ENCODE measurements at places on chromosomes 4 and X.

- no peak for DNase-seq
These were observed 553.3 kb upstream of the KLHL4 start for GRCh38 chrX:86964321-86964720.

DNA sequence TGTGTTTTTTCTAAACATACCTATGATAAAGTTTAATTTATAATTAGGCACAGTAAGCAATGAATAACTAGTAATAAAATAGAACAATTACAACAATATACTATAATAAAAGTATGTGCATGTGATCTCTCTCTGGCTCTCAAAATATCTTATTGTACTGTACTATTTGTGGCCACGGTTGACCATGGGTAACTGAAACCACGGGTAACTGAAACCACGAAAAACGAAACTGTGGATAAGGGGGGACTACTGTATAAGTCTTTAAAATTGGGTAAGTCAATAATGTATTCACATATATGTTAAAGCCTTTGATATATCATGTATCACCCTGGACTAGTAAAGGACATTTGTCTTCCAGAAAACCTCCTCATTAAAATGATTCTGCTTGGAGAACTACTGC lies 20.0 kb downstream of the TMEM154 start:
- DNase-seq: no peak

GRCh38 chr4:15040916-15041463 lies 38.7 kb downstream of the CPEB2 start:
- DNase-seq: no peak

GRCh38 chr4:17667653-17668201 lies 53.3 kb downstream of the MED28 start:
- DNase-seq: no peak

DNA sequence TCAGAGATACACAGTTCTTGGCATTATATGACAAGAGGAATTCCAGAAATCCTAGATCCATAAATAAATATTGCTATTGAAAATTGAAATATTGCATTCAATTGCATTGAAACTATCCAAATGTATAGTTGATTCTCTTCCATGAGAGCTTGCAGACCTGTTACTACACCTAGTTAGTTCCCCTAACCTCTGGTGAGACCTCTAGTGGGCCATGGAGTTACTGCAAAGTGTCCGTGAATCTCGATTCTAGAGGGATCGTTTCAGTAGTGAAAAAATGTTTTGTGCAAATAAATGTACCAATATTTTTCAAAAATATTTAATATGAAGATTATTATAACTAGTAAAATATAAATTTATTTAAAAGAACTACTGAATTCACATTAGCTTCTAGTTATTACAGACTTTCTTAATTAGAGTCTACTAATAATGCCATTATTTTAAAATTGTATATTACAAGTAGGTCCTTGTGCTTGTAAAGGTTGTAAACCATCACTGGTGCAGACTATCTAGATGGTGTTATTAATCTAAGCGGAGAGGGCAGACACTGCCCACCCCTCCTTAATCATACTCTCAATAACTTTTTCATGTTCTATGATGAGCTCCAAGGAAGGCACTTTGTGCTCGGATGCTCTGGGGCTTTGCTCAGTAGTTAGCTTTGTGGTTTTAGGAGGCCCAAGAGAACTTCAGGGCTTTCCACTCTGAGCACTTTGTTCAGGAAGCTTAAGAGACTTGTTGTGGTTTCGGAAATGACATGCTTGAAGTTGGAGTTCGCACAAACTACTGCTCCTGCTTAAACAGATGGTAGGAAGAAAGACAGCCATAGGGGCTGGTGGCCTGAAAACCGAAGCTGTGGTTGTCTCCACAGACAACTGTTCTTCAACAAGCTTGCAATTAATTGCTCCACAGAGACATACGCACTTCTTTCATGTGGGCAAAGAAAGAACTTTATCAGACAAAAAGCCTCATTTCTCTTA lies 42.8 kb downstream of the IL21 start:
- peak; percentile 78 for DNase-seq

DNA sequence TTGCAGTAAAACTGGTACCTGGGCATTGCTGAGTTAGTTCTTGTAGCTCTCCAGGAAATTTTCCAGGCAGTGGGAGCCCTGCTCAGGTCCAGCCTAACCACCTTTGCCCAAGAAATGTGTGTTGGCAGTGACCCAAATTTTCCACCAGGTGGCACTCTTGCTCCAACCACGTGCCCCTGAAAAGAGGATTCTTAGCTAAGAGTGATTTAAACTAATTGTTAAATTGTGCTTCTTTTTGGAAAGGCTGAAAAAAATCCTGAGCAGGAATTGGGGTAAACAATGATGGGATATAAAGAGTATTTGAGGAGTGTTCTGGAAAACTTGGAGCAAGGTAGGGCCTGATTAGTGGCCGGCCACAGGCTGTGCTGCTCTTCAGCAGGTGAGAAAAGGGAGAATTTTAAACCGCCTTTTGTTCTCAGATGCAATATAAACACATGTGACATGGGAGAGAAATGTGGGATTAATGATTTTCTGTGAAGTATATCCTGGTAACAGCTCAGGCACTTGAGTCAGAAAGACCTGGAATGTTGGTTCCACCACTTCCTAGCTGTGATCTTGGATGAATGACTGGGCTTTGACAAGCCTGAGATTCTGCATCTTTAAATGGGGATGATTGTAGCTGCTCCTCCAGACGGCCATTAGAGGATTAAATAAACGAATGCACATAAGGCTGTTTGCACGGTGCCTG lies 219.6 kb downstream of the PTTG2 start:
- DNase-seq: peak; percentile 82

DNA sequence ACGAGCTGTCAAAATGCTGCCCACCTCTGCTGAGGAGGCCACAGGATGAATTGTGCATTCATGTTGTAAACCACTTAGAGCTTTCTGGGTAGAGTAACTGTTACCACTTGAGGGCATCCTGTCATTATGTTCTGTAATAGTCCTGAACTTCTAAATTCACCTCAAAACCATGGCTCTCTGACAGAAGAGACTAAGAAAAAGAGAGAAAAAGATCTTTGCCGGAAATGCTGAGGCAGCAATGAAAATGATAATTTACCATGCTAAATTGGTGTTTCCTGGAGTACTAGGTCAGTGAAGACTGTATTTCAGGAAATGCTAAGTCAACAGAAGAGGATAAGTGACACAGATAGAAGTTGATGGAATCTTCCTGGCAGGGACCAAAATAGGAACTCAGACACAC lies 942.3 kb upstream of the SLIT2 start:
- DNase-seq: no peak

- no peak for DNase-seq
These were observed 3.5 kb downstream of the GNRHR start for GRCh38 chr4:67750691-67751090.

DNA sequence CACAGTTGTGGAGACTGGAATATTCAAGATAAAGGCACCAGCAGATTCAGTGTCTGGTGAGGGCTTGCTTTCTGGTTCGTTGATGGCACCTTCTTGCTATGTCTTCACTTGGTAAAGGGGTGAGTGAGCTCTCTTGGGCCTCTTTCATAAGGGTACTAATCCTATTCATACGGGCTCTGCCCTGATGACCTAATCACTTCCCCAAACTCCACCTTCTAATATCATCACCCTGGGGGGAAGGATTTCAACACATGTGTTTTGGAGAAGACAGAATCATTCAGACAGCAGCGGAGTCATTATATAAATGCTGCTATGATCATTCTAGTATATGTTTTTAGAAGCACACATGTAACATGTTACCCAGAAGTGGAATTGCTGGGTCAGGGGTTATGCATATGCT lies 295.3 kb upstream of the CTSO start:
- no peak for DNase-seq

DNA sequence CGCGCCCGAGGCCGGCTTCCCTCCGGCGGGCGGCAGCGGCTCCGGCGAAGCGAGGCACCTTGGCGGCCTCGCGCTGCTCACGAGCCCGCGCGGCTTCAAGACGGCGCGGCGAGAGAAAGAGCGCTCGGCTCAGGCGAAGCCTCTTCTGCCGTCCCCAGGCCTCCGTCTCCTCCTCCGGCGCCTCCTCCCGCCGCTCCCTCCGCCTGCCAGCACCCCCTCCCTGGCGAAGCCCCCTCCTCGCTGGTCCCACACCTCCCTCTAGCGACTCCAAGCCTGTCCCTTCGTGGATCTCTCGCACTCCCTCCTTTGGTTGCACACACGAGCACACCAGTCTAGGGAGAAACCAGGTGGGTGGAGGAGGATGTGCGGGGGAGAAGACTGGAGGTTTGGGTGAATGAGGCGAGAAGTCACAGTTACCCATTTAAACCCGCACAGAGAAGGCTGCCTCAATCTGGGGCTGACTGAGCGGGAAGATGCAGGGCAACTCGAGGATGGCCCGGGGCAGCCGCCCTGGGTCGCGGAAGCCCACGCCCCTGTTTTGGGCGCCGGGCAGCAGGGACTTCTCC lies at the start of gene CAMK2D:
CAMK2D (minus strand) TSS at position 119 of the 566 bp plus-strand sequence. CDS start 670 bp downstream, outside the sequence.
- peak; percentile 83 for DNase-seq

DNA sequence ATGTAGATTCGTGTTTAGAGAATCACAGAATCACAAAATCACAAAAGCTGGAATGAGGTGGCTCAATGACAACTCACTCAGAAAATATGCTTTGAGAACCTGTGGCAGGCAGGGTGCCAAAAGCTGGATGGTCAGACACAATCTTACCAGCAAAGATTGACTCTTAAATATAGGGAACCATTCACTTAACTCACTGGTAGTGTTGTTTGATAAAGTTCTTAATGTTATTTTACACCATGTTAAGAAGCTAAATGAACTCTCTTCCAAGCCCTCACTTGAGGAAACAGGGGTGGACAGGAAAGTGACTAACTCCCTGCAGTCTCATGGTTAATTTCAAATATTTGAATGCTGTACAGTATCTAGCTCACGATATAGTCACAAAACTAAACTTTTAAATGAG lies 5.7 kb upstream of the SCOC start:
- no peak for DNase-seq

DNA sequence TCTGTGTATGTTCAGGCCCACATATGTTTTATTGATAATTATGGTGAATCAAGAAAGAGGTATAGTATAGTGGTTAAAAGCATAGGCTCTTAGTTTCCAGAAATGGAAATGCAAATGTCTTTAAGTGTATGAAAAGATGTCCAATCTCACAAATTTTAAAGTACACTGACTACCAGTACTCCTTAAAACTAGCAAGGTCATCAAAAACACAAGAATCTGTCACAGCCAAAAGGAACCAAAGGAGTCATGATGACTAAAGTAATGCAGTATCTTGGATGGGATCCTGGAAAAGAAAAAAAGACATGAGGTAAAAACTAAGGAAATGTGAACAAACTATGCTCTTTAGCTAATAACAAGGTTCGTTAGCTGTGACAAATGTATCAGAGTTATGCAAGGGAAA lies 661 bp upstream of the RBM41 start:
- no peak for DNase-seq

- no peak for DNase-seq
These were observed 137.2 kb upstream of the ARHGEF9 start for GRCh38 chrX:63922221-63922620.

DNA sequence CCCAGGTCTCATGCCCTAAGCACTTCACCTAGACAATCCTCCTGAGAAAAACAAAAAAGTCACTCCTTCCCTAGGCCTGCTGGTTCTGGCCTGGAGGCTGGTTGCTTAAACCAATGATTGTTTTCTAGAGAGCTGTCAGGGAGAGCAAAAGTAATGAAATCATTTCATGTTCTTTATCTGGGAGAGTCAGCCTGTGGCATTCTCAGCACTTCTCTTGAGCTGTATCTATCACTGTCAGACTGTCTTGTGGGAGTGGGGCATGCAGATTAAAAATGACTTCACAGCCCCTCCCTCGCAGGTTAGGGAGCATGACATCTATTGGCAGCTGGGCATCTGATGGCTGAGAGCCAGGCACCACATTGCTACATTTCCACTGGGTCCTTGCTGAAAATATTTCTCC lies 20.4 kb upstream of the TMEM154 start:
- no peak for DNase-seq

- DNase-seq: no peak
These were observed 674.3 kb upstream of the AMOT start for GRCh38 chrX:113514906-113515305.

GRCh38 chrX:129780441-129781105 lies 824 bp downstream of the SASH3 start:
- DNase-seq: no peak

DNA sequence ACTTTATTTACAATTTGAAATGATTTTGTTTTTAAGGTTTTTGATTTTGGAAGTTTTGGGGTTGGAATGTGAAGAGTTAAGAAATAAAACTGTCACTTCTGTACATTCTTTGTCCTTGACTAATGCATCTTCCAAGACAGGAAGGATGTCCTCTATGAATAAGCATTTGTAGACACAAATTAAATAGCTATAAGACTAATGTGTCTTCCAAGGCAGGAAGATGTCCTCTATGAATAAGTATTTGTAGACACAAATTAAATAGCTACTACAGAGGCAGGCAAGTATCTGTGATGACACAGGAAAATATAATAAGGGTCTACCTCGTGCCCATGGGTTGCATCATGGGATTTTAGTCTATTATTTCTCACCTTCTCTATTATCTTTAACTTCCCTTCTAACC lies 14.5 kb downstream of the PRSS48 start:
- DNase-seq: no peak

GRCh38 chr4:44186096-44186849 lies 262.3 kb downstream of the KCTD8 start:
- no peak for DNase-seq

GRCh38 chr4:152138451-152138850 lies 377.6 kb upstream of the GATB start:
- no peak for DNase-seq

DNA sequence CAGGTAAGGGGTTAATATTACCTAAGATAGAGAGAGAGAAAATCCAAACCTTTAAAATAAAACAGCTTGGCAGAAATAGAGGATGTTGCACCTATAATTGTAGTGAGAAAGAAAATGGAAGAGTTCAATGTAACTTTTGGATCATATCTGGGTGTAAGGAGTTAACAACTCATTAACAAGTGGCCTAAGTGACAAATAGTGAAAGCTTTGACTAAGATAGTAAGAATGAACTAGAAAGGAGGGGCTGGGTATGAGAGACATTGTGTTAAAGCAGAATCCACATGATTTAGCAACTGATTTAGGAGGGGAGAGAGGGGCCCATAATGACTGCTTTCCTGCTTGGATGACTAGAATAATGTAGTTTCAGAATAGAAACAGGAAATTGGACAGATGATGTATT lies 761.0 kb downstream of the IL1RAPL1 start:
- DNase-seq: no peak

- no peak for DNase-seq
These were observed 584.4 kb upstream of the AADAT start for GRCh38 chr4:170674176-170674575.

- DNase-seq: no peak
These were observed 174.2 kb upstream of the ETNPPL start for GRCh38 chr4:108937066-108937465.

DNA sequence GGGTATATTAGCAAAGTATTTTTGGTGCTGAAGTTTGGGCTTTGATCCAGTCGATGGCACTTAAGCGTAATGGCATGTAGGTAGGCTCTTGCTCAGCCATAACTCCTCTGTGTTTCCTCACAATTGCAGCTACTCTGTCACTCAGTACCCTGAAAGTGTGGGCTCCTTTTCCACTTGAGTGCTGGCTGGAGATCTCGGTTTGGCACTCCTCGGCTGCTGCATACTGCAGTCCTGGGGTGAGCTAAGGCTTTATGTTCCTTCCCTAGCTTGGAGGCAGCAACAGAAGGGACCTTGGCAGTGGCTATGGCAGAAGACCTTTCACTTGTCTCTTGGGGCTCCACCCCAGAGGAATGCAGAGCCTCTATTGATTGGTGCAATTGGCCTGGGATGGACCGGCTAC lies 106.7 kb upstream of the GRXCR1 start:
- DNase-seq: no peak

- DNase-seq: no peak
These were observed 345.4 kb upstream of the GATB start for GRCh38 chr4:152106113-152106763.

All from activated CD4-positive, alpha-beta T cell treated with anti-CD3 and anti-CD28 coated beads, Interleukin-2, amount 50 U/mL, for 48 hours (primary cell).